ENCODE measurements at places on chromosomes 2 and 18.
A peak's percentile ranks its signal among the peaks of the same experiment; 100 is the strongest.

GRCh38 chr2:37652199-37652640 lies 19.2 kb downstream of the CDC42EP3 start:
- peak; percentile 79 for DNase-seq

GRCh38 chr2:48530033-48530811 lies at the start of gene STON1:
Gene STON1 (plus strand): TSS chr2:48530154. CDS start chr2:48580634, 50,480 bp downstream.
- DNase-seq, result no peak

DNA sequence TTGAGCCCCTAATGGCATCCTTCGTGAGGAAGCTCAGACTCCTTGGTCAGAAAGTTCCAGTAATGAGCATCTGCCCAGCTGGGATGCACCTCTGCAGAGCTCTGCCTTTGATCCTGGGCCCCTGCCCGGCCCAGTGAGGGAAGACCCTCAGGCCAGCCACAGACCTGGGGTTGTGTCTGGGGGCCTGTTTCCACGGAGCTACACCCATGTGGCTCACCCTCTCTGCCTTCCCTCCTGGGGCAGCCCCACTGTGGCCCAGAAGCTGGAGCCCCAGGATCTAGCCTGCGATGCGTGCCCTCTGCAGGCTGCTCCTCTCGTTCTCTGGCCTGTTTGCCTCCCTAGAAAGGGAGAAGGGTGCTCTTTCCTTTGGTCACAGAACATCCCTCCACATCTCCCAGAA lies 9.8 kb downstream of the KCNF1 start:
- DNase-seq, result no peak

DNA sequence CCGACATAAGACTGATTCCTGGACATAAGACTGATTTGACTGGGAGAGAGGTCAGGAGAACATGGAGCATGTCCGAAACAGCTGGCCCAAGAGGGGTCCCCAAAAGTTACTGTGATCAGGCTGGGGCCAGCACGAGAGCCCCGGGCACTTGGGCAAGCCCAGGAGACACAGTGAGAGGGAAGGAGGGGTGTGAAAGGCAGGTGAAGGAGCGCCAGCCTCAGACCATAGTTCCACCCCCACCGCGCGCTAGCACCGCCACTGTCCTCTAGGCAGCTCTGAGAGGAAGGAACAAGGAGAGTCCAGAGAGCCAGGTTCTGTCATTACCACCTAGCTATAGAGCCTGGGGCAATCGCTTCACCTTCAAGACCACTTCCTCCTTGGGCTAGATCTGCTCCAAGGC lies 78.2 kb upstream of the DAPL1 start:
- DNase-seq, result no peak

DNA sequence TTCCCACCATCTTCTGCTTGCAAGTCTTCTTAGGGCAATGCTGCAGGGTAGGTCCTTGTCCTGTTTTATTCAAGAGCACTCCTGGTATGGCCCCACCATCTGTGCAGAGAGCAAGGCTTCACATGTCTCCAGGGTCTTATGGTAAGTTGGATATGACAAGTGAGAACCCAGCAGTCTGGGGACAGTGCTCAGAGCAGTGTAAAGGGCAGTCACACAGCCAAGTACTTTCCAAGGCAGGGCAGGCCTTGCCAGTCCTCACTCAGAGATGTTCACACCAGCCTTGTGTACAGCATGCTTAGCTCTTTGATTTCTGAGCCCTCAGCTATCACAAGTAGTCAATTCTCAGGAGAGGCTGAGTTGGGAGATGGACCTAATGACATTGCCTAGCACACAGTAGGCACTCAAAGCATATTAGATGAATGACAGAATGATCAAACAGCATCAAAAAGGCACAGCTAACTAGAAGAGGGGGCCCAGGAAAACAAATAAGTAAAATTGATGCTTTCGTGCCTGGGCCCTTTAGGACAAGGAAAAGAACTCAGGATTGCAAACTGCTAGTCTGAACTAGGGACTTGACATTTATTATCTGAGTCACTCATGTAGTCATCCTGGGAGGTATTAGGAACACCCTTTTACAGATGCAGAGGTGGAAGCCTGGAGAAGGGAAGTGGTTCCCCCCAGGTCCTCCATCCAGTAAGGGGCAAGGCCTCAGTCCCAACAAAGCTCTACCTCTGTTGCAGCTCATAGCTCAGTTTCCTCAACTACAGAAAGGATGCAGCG lies 86.7 kb upstream of the CTAGE1 start:
- DNase-seq, result no peak

GRCh38 chr2:237998530-237998929 lies 31.7 kb downstream of the UBE2F start:
- peak; percentile 52 for DNase-seq

- no peak for DNase-seq
These were observed 218.3 kb downstream of the ACKR3 start for GRCh38 chr2:236787885-236788284.

GRCh38 chr18:23682472-23682871 lies 6.8 kb upstream of the LAMA3 start:
- DNase-seq, result no peak

DNA sequence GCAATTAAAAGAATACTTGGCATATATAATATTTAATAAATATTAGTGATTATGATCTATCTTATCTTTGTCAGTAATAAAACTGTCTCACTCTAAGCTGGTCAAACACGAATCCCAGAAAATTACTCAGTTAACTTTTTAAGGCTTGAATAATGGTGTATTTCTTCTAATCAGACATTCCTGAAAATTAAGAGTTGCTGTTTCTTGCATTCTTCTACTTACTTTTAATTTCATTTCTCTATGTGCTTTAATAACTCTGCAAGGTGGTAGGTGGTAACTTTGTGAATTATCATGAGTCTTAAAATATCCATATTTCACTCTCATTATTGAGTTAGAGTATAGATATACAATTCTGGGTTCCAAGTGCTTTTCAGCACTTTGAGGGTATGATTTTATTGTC lies 3.1 kb upstream of the SERPINB10 start:
- no peak for DNase-seq

DNA sequence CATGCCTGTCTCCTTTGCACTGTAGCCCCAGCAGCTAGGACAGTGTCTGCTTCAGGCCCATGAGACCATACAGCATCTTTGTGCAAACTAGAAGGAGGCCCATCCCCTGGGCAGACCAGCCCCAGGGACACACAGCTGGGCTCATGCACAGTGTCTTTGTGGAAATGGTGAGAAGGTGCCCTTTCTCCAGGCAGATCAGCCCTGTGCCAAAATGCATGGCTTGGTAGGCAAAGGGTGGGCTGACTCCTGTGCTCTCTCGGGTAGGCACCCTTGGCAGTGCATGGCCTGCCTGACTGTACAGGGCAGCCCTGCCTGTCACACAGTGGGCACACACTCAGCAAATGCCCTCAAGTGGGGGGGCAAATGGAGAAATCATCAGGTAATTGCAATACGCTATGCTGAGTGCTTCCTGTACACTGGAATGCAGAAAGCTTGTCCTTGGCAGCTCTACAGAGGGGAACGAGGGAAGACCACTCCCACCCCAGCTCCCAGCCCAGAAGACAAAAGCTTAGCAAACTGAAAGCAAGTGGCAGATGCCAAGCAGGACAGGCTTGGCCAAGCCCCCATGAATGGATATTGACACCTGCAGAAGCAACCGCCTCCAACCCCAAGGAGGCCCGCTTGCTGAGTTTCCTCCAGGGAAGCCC lies 21.6 kb downstream of the TNS1 start:
- no peak for DNase-seq

DNA sequence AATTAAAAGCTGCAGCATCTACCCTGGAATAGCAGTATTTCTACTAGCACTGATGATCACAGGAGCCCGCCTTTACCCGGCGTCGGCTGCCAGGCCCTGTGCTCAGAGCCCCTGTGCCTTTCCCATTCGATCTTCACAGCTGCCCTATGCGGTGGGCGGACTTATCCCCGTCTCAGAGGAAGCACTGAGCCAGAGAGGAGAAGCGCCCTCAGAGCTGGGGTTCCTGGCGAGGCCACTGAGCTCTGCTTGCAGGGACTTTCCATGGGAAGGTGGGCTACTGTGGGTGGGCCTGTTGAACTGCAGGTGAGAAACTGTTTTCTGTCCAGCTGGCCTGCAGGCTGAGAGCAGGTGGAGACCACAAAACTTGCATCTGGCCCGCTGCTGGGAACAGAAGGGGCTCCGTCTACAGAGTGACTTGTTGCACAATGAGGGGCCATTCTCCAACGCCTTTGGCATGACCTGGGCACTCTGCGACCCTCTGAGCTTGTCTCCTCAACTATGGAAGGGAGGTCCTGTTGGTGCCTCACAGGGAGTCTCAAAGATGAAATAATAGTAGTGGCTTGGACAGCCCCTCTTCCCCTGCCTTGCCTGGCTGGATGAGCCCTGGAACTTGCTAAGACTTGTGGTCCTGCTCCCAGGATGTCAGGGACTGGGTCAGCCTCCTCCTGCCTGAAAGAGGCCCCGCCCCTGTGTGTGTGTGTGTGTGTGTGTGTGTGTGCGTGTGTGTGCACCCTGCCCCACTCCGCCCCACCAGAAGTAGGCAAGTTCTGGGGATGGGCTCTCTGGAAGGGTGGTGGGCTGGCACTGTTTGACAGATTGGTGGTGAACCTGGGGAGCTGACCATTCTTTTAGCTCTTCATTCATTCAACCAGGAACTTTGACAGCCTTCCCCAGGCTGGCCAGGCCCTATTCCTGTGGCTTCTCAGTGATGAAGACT lies 32.7 kb downstream of the GLI2 start:
- no peak for DNase-seq

DNA sequence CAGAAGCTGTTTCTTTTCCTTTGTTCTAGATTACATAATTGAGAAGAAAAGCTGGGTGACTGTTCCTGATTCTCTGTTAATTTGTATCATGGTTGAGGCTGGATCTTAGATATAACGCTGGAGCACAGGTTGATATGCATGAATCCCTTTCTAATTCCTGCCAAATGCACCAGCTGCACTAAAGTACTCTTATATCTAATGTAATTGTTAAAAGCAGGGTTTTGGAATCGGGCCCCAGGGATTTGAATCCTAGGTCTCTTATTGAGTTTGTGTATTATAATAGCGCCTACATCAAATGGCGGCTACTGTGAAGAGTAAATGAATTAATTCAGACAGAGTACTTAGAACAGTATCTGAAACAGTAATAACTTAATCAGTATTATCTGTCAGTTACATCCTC lies 80.4 kb downstream of the MC4R start:
- no peak for DNase-seq

GRCh38 chr2:224410946-224411561 lies 9.1 kb upstream of the FAM124B start:
- no peak for DNase-seq

DNA sequence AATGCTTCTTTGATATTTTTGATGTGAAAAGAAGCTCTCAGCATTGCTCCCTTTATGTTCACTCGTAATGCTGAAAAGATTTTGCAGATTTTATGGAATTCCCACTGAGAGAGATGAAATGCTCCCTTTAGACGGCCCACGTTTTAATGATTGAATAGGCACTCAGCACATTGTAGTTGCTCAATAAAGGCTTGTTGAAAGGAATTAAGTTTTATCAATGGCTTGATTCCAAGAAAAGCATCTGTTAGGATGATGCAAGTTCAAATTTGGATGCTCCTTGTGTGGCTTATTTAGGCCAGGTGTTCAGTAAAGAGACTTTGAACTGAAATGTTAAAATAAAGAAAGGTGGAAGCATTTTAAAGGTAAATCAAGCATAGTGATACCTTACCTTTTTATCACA lies 725.1 kb downstream of the EPHA4 start:
- DNase-seq, result no peak

GRCh38 chr2:220670511-220670910 lies 901.6 kb downstream of the EPHA4 start:
- no peak for DNase-seq

DNA sequence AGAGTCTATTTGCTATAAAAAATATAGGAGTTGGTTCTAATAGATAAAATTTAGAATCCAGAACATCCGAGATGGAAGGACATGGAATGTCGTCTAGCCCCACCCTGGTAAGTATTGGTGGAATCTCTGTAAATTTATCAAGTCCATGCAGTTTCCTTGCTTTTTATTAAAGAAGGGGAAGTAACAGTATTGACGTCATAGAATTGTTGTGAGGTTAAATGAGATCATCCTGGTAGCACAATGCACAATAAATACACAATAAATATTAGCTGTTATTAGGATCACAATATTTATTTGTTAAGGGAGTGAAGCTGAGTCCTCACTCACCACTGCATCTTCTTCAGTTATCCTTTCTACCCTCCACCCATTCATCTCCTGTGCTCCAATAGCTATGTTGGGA lies 16.7 kb upstream of the TMEM177 start:
- no peak for DNase-seq

DNA sequence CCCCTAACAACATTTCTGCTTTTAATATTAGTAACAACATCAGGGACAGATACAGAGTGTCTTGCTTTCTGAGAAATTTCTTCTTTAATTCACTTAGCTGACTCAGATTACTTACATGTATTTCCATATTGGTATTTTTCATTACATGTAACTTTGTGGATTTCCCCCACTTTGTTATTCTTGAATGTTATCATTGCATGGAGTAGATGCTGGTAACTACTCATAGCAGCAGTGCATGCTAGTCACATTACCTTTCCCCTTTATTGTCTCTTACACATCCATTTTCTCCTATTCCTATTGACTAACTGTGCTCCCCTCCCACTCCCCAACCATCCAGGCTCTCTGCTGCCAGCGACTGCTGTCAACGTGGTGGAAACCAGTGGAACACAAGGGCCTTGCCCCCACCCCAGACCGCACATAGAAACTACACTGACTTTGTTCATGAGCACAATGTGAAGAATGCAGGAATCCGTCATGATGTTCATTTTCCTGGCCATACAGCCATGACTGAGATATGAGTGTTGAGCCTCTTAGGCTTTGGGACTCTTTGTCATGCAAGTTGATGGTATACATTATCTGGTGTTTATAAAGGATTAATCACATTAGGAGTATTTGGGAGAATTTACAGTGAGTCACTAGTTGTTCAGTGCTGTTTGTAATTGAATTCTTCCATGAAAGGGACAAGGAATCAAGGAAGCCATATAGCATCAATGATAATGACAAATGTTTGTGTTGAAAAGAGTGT lies 91.0 kb downstream of the EPB41L5 start:
- DNase-seq, result peak; percentile 28

- no peak for DNase-seq
These were observed 78.8 kb upstream of the KCNE4 start for GRCh38 chr2:222973237-222973636.

- DNase-seq, result no peak
These were observed 23.4 kb upstream of the TSPYL6 start for GRCh38 chr2:54279385-54279784.

GRCh38 chr2:118913803-118914645 lies 28.0 kb upstream of the MARCO start:
- peak; percentile 1 for DNase-seq

DNA sequence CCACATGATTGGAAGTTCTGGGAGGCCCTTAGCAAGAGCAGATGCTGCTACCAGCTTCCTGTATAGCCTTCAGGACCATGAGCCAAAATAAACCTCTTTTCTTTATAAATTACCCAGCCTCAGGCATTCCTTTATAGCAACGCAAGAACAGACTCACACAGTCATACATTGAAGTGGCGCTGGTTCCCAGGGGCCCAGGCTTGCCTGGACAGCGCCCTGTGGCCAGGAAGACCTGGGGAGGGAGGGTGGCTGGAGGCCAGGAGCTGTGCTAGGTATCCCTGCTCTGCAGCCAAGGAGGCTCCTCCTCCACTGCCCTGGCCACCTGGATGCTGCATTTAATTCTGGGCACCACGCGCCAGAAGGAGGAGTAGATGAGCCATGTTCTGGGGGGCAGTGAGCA lies 98.1 kb downstream of the AGAP1 start:
- no peak for DNase-seq
